ENCODE measurements at places on chromosomes 1 and 21. TPM values are rescaled to one million over a fixed set of nuclear protein-coding genes. Genes with fewer than 3 reads are reported as not detected.

- no peak for DNase-seq
Observed at GRCh38 chr1:17874231-17874630, 119.1 kb downstream of the ACTL8 start.

GRCh38 chr1:244651956-244652622, 837 bp upstream of the DESI2 start:
- DNase-seq = no peak

The DAB1 gene
- total RNA-seq = 0.29 TPM

The SMIM1 gene
- total RNA-seq = 9.3 TPM

The MAGI3 gene
- 70.5 TPM for total RNA-seq
